ENCODE measurements at places on chromosomes 12 and 14.

DNA sequence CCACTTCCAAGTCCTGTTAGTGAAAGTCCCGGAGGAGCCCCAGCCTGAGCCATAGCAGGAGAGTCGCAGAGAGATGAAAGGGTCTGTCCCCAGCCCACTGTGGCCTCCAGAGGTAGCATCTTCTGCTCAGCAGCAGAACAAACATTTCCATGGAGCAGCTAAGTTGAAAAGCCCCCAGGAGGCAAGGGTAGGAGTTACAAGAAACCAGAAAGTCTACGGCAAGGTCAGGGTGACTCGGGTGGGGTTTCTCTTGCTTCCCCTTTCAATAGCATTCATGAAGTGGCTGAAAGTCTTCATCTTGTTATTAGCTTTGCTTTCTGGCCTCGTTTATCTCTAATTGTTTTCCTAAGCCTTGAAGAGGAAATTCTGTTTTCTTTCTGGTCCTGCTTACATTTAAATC lies 151.2 kb upstream of the DIO3 start:
- DNase-seq = no peak

DNA sequence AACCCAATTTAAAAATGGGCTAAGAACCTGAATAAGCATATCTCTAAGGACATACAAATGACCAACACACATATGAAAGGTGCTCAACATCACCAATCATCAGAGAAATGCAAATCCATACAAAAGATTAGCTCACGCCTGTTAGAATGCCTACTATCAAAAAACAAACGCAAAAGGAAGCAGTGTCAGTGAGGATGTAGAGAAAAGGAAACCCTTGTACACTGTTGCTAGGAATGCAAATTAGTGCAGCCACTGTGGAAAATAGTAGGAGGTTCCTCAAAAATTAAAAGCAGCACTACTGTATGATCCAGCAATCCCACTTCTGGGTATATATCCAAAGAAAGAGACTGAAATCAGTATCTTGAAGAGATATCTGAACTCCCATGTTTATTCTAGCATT lies 133.0 kb downstream of the CPNE8 start:
- DNase-seq = no peak

GRCh38 chr12:30754383-30754749 lies 385 bp downstream of the CAPRIN2 start:
- no peak for DNase-seq

DNA sequence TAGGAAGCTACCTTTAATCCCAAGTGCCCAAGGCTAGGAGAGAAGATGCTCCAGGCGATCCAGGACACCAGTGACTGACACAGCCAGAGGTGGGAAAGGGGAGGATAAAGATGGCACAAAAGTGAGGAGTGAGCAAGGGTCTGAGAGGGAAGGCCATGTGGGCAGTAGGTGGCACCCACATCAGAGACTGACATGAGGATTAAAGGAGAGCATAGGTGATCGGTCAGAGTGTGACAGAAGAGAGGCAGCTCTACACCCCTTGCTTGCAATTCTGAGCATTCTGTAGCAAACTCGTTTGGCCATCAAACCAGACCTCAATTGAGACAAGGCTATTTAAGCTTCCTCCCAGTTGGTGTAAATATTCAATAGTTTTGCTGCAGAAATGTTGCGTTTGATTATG lies 724 bp upstream of the CD27 start:
- DNase-seq = no peak

- DNase-seq = no peak
Observed at GRCh38 chr12:97921979-97922722, 459.5 kb downstream of the RMST start.

All from mucosa of descending colon (tissue), 3 donors.